ENCODE measurements at places on chromosomes 5 and 9. TPM values are rescaled to one million over a fixed set of nuclear protein-coding genes. Genes with fewer than 3 reads are reported as not detected.

GRCh38 chr9:2787065-2787464 lies 56.8 kb downstream of the PUM3 start:
- H3K4me1 ChIP-seq: no peaks in the 10 kb centered on the region
- no peaks in the 10 kb centered on the region for H3K27me3 ChIP-seq
- no peak overlapping the region for H3K4me3 ChIP-seq

- no peak for DNase-seq
- no peaks in the 10 kb centered on the region for H3K4me1 ChIP-seq
- no peak overlapping the region for H3K27ac ChIP-seq
- no peaks in the 10 kb centered on the region for H3K36me3 ChIP-seq
- H3K4me3 ChIP-seq: no peak overlapping the region
- no peaks in the 10 kb centered on the region for H3K27me3 ChIP-seq
Observed at GRCh38 chr5:145574889-145575573, 260.1 kb downstream of the PRELID2 start.

- H3K27ac ChIP-seq: no peak overlapping the region
- H3K27me3 ChIP-seq: peaks cover 15% of the 10 kb centered on the region
- no peaks in the 10 kb centered on the region for H3K4me1 ChIP-seq
- no peak for DNase-seq
Observed at GRCh38 chr5:133730346-133730745, 118.0 kb upstream of the FSTL4 start.

GRCh38 chr9:33375238-33375840 lies 27.0 kb downstream of the AQP7 start:
- DNase-seq: no peak
- H3K27me3 ChIP-seq: no peaks in the 10 kb centered on the region
- peaks cover 4% of the 10 kb centered on the region for H3K36me3 ChIP-seq
- H3K27ac ChIP-seq: no peak overlapping the region

DNA sequence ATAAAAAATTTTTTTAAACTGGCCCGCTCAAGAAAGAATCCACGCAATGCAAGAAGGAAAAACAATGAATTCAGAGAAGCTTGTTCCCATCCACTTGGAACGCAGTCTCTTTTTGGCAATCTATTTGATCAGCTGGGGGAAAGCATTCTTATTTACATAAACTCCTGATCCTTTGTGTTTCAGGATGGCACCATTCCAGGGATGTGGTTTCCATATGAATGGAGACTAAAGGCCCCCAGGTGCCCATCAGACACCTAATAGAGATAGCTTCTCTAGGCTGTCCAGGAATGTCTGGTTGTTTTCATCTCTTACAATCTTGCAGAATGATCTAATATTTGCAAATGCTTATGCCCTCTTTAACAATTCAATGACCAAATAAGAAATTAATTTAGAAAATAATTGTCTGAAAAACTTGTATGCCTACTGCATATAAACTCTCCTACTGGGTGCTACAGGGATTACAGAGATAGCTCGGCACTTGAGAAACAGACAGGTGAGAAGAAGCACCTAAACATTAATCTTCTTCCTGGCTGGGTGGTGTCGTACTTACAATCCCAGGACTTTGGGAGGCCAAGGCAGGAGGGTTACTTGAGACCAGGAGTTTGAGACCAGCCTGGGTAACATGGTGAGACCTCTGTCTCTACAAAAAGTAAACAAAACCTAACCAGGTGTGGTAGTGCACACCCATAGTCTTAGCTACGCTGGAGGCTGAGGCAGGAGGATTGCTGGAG lies 3.0 kb upstream of the RASGRF2 start:
- peaks cover 52% of the 10 kb centered on the region for H3K4me1 ChIP-seq
- H3K4me3 ChIP-seq: no peak overlapping the region
- peaks cover 10% of the 10 kb centered on the region for H3K27me3 ChIP-seq
- peaks cover 4% of the 10 kb centered on the region for H3K36me3 ChIP-seq
- DNase-seq: no peak

DNA sequence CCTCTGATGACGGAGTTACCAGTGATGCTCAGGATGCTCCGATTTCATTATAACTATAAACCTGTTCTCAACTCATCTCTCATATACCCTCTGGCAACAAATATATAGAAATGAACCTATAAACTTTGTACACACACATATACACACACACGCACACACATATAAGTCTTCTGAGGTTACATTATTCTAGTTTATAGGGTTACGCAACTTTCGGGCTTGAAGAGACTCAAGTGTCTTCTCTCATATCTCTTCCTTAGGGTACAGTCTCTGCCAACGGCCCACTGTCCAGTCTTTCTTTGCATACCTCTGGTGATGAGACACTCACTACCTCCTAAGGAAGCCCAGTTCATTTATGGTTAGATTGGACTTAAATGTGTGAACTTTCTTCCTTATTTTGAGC lies 69.4 kb upstream of the TBC1D2 start:
- no peak overlapping the region for H3K27ac ChIP-seq
- H3K4me3 ChIP-seq: no peak overlapping the region
- peaks cover 13% of the 10 kb centered on the region for H3K4me1 ChIP-seq
- DNase-seq: no peak

DNA sequence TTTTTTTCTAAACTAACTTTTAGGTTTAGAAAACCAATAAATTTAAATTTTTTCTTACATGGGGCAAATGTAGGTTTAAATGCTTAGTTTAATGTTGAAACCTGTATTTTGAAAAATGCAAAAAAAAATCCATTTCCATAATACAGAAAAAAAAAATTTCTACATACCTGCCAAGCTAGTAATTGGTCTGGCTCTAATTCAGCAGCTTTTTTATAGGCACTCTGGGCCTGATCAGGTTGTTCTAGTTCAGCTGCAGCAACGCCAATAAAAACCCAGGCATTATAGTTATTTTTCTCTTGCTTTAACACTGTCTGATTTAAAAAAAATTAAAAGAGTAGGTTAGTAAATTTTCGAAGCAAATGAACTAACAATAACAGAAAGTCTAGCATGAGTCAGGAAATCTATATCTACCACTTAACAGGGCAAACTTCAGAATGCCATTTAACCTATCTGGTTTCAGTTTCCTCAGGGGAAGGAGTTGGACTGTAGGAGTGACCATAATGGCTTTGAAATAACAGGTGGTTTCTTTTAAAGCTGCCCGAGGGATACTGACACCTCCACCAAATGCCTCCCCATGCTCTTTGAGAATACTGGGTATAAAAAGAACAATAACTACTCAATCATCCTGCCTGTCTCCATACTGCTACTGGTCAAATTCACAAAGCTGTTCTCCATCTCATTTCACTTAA lies 11.6 kb downstream of the SKIC3 start:
- H3K4me1 ChIP-seq: peaks cover 7% of the 10 kb centered on the region
- H3K36me3 ChIP-seq: peaks cover 40% of the 10 kb centered on the region
- no peak for DNase-seq
- no peak overlapping the region for H3K4me3 ChIP-seq

DNA sequence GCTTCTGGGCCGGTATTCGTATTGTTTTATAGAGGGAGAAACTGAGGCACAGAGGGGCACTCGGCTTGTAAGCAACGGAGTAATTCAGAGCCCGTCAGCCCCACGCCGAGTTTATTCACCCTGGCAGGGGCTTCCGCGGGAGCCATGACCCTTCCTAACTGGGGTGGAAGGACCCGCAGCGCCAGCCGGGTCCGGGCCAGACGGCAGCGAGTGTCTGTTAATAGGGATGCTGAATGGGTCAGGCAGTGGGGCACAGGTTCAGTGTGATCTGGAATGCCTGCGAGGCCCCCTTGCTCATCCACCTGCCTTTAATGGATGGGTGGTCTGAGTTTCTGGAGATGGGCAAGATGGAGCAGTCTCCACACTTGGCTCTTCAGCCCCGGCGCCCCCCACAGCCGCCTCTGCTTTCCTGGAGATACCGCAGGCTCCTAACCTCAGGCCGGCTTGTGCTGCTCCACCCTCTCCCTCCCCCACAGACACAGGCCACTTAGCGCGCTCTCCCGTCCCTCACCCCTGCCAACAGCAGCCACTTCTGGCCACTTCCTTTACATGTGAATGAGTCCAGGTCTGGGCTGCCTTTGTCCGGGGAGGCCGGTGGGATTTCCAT lies 147.1 kb downstream of the ERCC6L2 start:
- peak overlapping the region; percentile 68 for H3K4me3 ChIP-seq
- peaks cover 49% of the 10 kb centered on the region for H3K4me1 ChIP-seq
- peaks cover 12% of the 10 kb centered on the region for H3K36me3 ChIP-seq
- peak overlapping the region; percentile 20 for H3K27ac ChIP-seq

SPINK4 gene
- total RNA-seq: not detected

RAI14 gene
- total RNA-seq: 0.50 TPM

All from activated CD4-positive, alpha-beta T cell treated with anti-CD3 and anti-CD28 coated beads, Interleukin-2, amount 10 ng/mL, durations not matched to agents 7 days and 5 days (primary cell).